ENCODE measurements at places on chromosomes 12 and 14. TPM values are rescaled to one million over a fixed set of nuclear protein-coding genes. Genes with fewer than 3 reads are reported as not detected.

The TAS2R42 gene
- total RNA-seq = not detected

The NDUFB1 gene
- 118 TPM for total RNA-seq

The KLRC2 gene
- 3.0 TPM for total RNA-seq

The PHETA1 gene
- total RNA-seq = 13.6 TPM

The HOXC12 gene
- total RNA-seq = not detected
